ENCODE measurements at places on chromosomes 5 and 9.

- no peak for DNase-seq
Observed at GRCh38 chr9:136700304-136700703, 12.1 kb upstream of the DIPK1B start.

GRCh38 chr9:130699047-130699446 lies 5.5 kb downstream of the EXOSC2 start:
- DNase-seq: no peak

DNA sequence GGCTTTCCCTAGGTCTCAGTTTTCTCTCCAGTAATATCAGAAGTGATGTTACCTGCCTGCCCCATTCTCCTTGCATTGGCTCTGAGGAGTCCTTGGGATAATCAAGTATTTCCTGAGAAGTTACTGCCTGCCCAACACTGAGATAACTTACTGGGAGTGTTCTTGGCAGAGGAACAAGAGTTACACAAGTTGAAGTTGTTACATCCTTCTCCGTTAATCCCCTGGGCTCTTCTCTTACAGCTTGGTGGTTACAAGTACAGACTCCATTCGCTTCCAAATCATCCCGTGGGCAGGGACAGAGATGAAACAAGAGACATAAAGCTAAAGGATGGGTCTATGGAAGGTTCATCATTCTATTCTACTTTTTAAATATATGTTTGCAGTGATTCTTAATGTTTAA lies 74.1 kb upstream of the SAP30L start:
- no peak for DNase-seq

DNA sequence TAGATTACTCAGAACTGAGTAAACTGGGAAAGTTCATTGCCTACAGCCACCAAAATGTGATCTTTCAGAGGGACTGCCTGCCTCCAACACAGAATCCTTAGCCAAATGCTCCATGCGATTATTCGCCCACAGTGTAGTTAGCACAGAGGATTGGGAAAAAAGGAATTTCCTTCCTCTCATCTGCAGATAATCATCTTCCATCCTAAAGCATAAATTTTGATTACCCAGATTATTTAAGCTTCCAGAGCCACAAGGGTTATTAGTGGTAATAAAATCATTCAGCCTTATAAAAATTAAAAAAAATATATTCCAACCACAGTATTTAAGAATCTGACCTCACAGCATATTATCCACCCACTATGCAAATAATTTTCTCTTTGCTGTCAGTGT lies 285.3 kb upstream of the GRAMD2B start:
- no peak for DNase-seq

- no peak for DNase-seq
Observed at GRCh38 chr9:129227843-129228189, 49.8 kb upstream of the IER5L start.

GRCh38 chr9:99628849-99629620 lies 192.7 kb upstream of the NR4A3 start:
- no peak for DNase-seq

Measured in H9 (cell line).